Stimulated activated effector memory CD8-positive, alpha-beta T cell treated with anti-CD3 and anti-CD28 coated beads, Interleukin-12 subunit alpha, Interleukin-12 subunit beta, amount 100 ng/mL, for 72 hours (primary cell): ENCODE measurements at places on chromosomes 7 and 10.

- DNase-seq: peak; percentile 12
Measured at GRCh38 chr7:139648941-139649425, 125.5 kb downstream of the CLEC2L start.

DNA sequence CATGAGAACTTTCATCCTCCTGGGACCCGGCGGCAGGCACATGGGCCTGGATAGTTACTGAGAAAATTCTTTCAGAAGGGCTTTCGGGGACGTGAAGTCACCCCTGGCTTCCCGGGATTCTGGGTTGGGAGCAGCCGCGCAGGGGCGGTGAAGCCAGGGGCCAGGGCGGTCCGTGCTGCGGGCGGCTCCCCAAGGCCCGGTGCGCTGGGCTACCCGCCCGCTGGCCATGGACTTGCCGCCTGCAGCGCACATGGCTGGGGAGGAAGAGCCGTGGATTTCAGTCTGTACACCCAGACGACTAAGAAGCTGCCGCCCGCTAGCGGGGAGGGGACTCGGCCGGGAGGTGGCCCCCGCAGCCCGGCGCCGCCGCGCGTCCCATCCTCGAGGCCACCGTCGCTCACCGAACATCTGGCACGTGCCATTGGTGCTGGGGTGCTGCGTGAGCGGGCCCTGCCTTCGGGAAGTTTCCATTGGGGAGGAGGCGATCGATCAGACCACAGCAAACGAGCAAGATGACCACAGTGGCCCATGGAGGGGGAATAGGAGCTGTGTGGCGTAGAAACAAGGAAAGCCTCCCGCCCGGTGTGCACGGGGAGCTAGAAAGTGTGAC, 64.5 kb downstream of the TMEM209 start:
- no peak for DNase-seq

GRCh38 chr7:22601812-22602565, 102.0 kb upstream of the STEAP1B start:
- DNase-seq: no peak

DNA sequence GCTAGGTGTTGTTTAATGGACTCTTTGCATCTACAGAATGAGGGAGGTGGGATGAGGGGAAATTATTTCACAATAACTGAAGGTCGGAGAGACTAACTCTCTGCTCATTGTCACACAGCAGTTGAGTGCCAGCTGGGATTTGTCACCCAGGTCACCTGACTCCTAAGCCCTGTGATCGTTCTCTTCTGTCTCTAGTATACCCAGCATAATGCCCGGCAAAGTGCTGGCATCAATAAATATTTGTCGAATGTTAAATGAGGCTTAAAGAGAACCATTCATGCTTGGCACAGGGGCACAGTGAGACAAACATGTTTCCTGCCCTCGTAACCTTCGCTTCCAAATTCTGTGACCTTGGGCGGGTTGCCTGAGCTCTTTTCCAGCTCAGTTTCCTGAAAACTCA, 70.8 kb downstream of the TCF7L2 start:
- no peak for DNase-seq

GRCh38 chr10:47042780-47043750, 131.8 kb downstream of the PTPN20 start:
- no peak for DNase-seq

- DNase-seq: peak; percentile 72
Measured at GRCh38 chr10:62655337-62655994, 149.1 kb upstream of the ADO start.

DNA sequence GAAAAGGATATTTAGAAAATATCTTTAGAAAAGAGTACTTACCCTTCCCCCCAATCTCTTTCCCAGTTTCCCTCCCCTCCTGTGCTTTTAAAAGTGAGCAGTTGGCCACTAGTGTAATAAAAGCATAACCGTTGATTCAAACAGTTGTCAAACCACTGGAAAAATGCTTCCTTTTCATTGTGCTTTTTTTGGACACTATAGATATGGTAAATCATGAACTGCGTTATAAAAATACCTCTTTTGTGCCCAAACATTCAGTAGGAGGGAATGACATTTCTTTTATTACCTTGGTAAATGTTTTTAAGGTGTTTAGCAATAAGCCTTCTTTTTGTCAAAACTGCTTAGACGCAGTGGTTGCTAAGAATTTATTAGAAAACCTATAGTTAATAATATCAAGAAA, 232.4 kb downstream of the SLC25A13 start:
- DNase-seq: no peak

DNA sequence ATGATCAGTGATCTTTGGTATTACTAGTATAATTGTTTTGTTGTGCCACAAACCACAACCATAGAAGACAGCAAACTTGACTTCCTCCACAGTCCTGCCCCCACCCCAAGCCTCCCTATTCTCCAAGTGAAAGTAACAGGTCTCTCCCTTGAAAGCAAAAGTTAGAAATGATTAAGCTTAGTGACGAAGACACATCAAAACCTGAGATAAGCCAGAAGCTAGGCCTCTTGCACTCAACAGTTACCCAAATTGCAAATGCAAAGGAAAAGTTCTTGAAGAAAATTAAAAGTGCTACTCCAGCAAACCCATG, 7.5 kb downstream of the SAR1A start:
- no peak for DNase-seq

DNA sequence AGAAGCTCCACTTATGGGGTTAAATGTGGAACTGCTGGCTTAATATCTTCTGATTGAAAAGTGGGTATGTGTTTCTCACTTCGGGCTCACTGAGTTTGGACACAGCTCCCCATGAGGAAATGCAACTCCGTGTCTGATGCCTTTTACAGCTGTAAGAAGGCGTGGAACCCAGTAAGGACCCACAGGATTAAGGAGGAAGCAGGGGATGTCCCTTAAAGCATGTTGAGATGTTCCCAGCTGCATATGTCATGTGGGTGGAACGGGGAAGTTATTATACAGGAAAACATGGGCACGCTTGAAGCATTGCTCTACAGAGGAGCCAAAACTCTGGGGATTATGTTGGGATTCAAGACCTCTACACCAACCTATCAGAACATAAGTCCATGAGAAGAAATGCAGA, 224.4 kb downstream of the NEBL start:
- no peak for DNase-seq

DNA sequence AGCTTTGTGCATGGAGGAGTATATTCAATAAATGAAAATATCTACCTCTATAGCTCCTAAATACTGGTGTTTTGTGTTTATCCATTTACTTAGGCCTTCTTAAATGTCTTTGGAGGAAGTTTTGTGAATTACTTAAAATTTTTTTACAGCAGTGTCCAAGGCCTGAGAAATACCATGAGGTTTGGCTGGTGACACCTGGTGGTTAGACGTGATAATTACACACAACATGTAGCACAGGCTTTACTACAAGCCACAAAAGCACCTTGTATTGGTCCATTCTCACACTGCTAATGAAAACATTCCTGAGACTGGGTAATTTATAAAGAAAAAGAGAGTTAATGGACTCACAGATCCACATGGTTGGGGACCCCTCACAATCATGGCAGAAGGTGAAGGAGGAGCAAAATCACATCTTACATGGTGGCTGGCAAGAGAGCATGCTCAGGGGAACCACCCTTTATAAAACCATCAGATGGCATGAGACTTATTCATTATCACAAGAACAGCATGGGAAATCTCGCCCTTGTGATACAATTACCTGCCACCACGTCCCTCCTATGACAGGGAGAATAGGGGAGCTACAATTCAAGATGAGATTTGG, 20.6 kb downstream of the HYAL4 start:
- no peak for DNase-seq

GRCh38 chr10:7408291-7409044, 2.4 kb downstream of the SFMBT2 start:
- peak; percentile 47 for DNase-seq

DNA sequence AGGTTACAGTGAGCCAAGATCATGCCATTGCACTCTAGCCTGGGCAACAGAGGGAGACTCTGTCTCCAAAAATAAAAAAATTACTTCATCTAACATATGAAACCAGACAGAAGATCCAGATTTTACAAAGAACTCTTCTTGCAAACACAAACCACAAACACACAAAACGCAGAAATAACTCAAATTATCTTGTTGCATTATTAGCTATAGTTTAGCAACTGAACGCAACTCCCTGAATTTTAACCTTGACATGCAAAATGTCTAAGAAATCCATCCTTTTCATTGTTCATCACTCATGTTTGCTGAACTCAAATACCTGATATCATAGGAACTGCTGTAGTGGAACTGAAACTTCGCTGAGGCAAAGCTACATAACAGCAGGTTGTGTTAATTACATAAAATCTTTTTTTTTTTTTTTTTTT, 64.1 kb downstream of the MICU1 start:
- DNase-seq: no peak

DNA sequence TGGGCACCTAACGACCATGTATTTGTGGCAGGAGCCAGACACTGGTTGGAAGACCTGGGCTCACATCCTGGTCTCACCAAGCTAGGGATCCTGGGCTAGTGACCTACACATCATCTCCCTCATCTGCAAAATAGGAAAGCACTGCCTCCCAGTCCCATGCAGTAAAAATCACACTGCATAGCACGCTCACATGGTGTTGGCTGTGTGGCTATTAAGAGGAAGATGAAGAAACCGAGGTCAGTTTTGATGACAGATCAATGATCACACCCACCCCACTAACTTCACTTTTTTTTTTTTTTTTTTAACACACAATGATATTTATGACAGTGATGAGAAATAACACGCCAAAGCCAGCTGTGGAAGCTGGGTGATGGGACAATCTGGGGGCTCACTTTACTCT, 146.5 kb downstream of the RNF216 start:
- no peak for DNase-seq

DNA sequence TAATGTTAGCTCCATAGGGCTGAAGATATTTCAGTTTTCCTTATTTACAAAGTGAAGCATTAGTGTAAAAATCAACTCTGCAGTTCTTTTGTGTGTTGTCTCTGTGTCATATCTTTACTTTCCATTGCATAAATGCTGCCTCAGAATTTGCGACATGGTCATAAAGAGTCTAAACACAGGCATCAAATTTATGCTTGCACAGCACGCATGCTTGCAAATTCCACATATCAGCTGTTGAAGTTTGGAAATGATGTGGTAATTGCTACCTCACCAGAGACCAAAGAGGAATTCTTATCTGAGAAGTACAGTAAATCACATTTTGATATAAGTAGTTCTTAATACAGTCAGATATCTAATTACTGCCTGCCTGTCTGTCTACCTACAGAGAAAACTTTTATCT, 348.2 kb upstream of the GRM3 start:
- DNase-seq: no peak

GRCh38 chr7:12458520-12459131, 55.0 kb upstream of the VWDE start:
- no peak for DNase-seq

GRCh38 chr10:89738551-89739209, 37.3 kb downstream of the KIF20B start:
- no peak for DNase-seq

DNA sequence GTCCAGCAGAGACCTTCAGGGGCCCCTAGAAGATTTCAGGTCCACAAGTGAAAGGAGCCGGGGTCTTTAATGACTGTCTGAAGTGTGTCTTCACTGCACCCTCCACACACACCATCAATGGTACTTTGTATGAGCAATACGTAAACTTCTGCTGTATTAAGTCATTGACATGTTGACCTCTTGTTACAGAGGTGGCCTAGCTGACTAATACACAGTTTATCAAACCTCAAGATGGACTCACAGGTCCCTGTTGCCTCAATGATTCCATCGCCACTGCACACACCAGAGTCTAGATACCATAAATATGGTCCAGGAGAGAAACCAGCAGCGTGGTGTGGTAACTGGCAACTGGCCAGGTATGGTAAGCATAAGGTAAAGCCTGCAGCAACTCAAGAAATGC, 19.5 kb downstream of the KCNMA1 start:
- no peak for DNase-seq

GRCh38 chr7:156609010-156609877, 31.3 kb upstream of the RNF32 start:
- no peak for DNase-seq

- no peak for DNase-seq
Measured at GRCh38 chr10:31947144-31947926, 18.7 kb upstream of the ARHGAP12 start.

GRCh38 chr7:111730476-111731300, 168.4 kb upstream of the IMMP2L start:
- DNase-seq: no peak

DNA sequence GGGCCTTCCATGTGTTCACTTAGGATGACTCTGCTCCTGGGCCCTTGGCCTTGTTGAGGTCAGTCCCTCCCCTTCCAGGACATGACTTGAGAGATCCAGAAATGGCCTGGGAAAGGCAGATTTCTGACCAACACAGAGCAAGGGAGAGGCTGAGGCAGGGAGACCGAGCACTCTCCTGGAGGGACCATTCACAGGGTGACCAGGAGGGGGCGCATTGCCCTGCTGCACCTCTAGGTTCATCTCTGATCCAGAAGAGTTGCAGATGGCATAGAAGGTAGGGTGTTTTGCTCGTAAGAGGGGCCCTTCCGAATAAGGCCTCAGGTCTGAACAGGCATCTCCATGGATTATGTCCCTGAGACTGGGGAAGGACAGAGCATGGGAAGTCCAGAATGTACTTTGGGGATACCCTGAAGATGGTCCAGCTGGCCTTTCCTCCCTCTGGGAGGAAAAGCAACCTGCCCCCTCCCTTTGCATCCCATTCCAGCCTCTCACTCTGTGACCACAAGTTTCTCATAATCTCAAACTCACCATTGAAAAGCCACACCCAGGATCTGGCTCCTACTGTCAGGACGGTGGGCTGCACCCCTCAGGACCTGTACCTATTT, 6.6 kb downstream of the DMBT1 start:
- peak; percentile 35 for DNase-seq

- no peak for DNase-seq
Measured at GRCh38 chr10:11145495-11145855, 127.8 kb downstream of the CELF2 start.

DNA sequence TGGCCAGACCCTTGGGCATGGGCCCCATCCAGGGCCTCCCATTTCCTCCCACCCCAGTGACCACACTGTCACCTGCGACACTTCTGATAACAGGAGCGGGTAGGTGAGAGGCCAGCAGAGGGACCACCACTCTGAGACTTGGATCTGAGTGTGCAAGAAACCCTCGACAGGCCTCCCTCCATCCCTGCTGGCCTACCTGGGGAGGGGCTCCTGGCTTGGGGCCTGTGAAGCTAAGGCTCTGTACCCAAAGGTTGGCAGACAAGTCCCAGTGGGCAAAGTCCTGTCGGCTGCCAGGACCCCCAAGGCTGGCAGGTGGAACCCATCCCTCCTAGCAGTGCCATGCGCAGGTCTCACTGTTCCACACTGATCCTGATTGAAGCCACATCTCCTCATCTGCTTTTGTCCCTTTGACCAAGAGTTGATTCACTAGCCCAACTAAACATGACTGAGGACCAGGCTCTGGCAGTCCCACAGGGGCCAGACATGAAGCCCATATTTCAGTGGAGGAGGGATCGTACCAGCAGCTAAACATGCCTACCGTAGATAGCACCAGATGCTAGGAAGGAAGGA, 1.2 kb upstream of the PGAM2 start:
- DNase-seq: no peak
